Foreskin keratinocyte (primary cell): ENCODE measurements at places on chromosomes 2 and 18. TPM values are rescaled to one million over a fixed set of nuclear protein-coding genes. Genes with fewer than 3 reads are reported as not detected.

CPLX4 gene
- total RNA-seq: not detected in 2 replicates

SLC16A14 gene
- 0.81 and 0.92 TPM in 2 replicates for total RNA-seq

SH2D6 gene
- 0.25 TPM in 1 of 2 replicates, not detected in the other for total RNA-seq

- no peak for DNase-seq
These were observed 44.0 kb downstream of the CPO start for GRCh38 chr2:206983161-206983859.

GRCh38 chr2:217402761-217403383 is 543.0 kb upstream of the TNP1 start:
- DNase-seq: peak; percentile 75

GRCh38 chr2:29942711-29943110 is 21.3 kb upstream of the ALK start:
- no peak for DNase-seq

DNA sequence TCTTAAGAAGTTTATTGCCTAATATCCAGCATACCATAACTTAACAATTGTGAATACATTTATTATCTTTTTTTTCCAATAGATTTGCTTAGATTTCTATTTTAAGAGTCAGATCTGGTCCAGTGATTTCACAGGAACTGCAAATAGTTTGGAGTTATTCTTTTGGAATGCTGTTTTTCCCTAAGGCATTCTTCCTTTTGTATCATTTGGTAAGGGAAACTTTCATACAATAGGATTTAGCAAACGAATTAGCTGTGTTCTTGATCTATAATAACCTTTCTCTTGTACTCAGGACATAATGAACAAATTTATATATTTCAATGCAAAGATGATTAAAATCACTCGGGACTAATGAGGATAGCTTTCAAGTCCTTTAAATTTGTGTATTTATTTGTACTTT is 201.6 kb downstream of the ERBB4 start:
- no peak for DNase-seq

DNA sequence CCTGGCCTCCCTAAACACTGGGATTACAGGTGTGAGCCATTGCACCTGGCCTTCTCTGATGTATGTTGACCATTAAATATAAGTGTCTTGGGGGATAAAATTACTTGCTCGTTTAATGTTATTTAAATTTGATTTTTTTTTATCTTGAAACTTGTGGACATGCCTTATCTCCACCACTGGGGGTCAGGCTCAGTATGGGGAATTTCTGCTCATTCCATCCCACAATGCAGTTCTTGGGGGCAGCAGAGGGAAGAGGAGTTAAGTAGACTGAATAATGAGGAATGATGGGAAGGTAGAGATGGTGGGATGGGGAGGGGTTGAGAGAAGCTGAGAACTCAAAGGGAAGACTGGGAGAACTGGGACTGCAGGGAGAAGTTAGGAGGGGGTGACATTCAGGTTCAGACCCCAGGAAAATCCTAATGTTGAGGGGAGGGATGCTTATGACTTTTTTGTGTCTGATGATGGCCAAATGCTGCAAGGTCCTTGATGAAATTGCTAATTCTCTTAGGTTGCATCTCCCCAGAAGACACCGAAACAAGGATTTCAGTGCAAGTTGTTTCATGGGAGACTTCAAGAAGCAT is 174.2 kb downstream of the MIB1 start:
- DNase-seq: no peak

- no peak for DNase-seq
These were observed 518.0 kb downstream of the ZNF516 start for GRCh38 chr18:75977081-75977480.

DNA sequence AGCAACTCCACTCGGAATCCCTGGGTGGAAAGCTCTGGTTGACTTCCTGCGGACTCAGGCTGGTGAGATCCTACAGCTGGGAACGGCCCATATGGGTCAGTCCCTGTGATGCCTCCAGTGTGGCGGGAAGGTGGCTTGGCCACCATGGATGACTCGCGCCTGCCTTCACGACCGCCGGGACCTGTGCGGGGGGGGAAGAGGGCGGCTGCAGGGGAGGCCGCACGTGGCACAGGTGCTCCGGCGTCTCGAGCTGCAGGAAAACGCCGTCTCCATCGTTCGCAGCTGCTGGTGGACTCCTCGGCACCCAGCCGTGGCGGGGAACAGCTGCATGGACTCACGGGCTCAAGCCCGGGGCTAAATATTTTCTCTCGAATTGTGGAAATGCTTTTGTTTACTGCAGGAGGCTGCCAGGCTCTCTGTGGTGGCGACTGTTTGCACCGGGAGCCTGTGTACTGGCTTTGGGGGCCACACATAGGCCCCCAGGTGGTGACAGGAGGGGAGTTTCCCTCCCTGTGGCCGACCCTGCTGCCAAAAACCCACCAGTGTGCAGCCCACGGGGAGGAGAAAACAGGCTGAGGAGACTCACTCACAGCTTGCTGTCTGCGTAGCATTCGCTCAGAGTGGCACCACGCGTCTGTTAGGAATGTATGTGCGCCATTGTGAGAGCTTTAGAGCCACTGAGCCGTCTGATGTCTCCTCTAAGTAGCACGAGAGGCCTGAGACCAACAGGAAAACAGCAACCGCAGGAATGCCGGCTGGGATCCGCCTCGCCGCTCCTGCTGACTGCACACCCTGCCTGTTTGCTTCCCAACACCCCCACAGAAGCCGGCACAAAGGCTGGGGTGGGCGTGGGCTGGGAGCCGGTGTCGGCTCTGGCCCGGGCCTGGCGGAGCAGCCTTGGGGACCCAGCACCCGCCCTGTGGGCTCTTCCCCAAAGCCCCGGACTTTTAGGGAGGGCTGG is 89.2 kb downstream of the NFATC1 start:
- peak; percentile 37 for DNase-seq
